ENCODE measurements at places on chromosomes 5 and 9.

GRCh38 chr5:179668391-179668790 is 12.4 kb downstream of the CBY3 start:
- peak; percentile 10 for DNase-seq

DNA sequence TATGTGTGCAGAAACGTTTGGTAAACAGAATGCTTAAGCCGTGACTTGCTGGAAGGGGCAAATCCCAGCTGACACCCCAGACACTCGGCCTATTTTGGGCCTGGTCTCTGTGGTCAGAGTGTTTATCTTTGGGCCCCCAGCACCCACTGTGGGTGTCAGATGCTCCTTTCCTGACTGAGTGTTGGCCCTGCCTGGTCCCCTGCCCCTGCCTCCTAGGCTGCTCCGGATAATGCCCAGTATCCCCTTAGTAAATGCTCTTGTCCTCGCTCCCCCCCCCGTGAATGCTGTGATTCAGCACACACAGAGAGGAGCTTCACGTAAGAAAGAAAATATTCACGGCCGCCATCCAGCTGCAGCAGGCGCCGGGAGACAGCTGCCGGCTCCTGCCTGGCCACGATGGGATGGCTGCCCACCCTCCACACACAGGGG is 11.3 kb upstream of the ANGPTL2 start:
- peak; percentile 55 for DNase-seq

- no peak for DNase-seq
Observed at GRCh38 chr5:149037817-149038216, 25.0 kb downstream of the SH3TC2 start.

GRCh38 chr9:116753389-116753788 is 66.3 kb downstream of the TRIM32 start:
- no peak for DNase-seq
